ENCODE measurements at places on chromosomes 16 and 17. TPM values are rescaled to one million over a fixed set of nuclear protein-coding genes. Genes with fewer than 3 reads are reported as not detected.

Gene BAIAP3
- 1.3 TPM for polyA plus RNA-seq

- DNase-seq = no peak
Observed at GRCh38 chr16:87369117-87369765, 14.3 kb downstream of the FBXO31 start.

DNA sequence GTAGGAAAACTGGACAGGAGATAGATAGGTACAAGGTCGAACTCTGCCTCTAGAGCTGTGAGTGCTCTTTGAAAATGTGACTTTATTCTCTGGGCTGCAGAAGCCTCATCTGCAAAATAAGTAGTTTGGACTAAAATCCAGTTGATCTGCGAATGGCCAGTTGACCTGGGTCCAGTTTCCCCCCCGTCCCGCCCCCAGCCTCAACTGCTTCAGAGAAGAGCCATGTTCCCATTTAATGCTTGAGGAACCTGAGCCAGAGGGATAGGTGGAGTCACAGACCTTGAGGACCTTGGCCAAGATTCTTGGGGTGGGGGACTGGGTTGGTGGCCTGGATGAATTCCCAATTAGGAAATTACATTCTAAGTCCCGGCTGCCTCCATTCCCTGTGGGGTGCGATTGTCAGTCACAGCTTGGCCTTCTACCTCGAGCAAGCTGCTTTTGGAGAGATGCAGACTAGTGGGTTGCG is 14.1 kb downstream of the TBX2 start:
- peak; percentile 23 for DNase-seq

Gene PYY
- polyA plus RNA-seq = not detected

GRCh38 chr16:87780385-87780989 is 14.7 kb upstream of the KLHDC4 start:
- DNase-seq = peak; percentile 59

Gene CES5A
- polyA plus RNA-seq = not detected

- no peak for DNase-seq
Observed at GRCh38 chr17:82636626-82637598, 11.3 kb downstream of the WDR45B start.

Gene C17orf67
- 1.9 TPM for polyA plus RNA-seq

DNA sequence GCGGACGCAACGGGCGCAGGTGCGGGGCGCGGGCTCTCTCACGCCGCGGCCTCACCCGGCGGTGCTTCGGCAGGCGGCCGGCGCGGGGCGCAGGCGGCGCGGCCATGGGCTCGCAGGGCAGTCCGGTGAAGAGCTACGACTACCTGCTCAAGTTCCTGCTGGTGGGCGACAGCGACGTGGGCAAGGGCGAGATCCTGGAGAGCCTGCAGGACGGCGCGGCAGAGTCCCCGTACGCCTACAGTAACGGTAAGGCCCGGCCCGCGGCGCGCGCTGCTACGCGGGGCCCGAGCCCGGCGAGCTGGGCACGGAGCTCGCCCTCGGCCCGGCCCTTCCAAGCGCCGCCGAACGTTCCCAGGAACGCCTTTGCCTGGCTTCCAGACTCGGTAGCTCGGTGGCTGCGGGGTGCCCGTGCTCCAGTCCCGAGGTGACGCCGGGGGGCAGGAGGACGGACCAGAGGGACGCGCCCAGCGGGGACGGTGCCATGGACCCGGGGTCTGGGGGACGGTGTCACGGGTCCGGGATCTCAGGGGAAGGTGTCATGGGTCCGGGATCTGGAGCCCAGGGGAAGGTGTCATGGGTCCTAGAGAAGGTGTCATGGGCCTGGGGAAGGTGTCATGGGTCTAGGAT is 435 bp downstream of the RAB40C start:
- peak; percentile 56 for DNase-seq

GRCh38 chr16:68147444-68147843 is 62.3 kb downstream of the NFATC3 start:
- DNase-seq = no peak

GRCh38 chr17:73731733-73732132 is 87.5 kb upstream of the SDK2 start:
- peak; percentile 54 for DNase-seq
